ENCODE measurements at places on chromosomes 6 and 20. TPM values are rescaled to one million over a fixed set of nuclear protein-coding genes. Genes with fewer than 3 reads are reported as not detected.

DNA sequence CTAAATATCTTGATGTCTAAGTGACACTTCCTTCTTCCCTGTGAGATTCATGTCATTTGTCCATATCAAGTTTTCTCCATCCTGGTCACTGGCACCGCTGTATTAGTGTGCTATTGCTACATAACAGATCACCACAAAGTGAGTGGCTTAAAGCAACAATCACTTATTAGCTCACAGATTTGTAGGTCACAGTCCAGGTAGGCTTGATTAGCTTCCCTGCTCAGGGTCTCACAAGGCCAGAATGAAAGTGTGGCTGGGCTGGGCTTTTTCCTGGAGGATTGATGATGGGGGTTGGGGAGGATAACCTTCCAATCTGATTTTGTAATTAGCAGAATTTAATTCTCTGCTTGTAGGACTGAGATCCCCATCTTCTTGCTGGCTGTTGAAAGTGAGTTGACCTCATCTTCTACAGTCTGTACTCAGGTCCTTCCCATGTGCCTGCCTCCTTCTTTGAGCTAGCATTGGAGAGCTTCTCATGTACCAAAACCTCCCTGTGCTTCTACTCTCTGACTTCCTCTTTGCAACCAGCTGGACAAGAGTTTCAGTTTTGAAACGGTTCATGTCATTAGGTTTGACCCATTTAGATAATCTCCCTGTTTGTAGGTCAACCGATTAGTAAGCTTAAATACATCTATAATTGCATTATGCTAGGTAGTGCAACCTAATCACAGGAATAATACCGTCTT, 152.4 kb upstream of the MAN1A1 start:
- DNase-seq, result no peak

TREM2 gene
- not detected for total RNA-seq

DEF6 gene
- total RNA-seq, result 0.51 TPM

STX11 gene
- total RNA-seq, result 21.1 TPM

RNGTT gene
- 8.9 TPM for total RNA-seq

GRCh38 chr6:69622230-69622629, 174.6 kb downstream of the LMBRD1 start:
- no peak for DNase-seq

DNA sequence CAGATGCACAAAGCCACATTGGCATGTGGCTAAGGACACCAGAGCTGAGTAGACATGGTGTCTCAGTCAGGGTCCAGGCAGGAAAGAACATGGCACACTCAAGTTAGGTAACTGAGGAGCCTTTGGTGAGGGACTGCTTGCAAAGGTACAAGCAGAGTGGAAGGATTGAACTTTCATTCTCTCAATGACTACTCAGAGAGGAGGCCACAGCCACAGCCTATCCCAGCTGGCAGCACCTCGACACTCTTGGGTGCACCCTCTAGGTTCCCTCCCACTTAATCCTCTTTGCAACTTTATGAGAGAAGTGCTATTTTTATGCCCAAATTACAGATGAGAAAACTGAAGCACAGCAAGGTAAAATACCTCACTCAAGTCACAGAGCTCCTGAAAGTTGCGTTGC, 73.4 kb downstream of the ISM1 start:
- DNase-seq, result no peak

BPI gene
- total RNA-seq, result not detected

OPRM1 gene
- total RNA-seq, result not detected

- DNase-seq, result no peak
These were observed 203.2 kb downstream of the OGFRL1 start for GRCh38 chr6:71491844-71492243.

DNA sequence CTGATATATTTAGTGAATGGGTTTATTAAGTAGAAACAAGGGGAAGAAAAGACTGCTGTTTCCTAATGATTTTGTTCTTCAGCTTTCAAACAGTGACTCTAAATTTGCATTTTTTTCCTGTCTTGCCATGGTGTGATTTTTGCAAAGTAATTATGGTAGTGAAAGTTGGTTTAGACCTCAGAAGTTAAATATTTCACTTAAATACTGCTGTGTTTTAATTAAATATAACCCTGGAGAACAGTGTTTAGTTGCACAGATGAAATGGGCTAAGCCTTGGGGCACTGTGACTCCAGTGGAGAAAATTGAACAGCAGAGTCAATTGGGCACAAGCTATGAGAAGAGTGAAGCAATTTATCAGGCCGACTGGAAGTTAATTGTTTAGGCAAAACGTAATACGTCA, 111.1 kb upstream of the MCHR2 start:
- no peak for DNase-seq

DNA sequence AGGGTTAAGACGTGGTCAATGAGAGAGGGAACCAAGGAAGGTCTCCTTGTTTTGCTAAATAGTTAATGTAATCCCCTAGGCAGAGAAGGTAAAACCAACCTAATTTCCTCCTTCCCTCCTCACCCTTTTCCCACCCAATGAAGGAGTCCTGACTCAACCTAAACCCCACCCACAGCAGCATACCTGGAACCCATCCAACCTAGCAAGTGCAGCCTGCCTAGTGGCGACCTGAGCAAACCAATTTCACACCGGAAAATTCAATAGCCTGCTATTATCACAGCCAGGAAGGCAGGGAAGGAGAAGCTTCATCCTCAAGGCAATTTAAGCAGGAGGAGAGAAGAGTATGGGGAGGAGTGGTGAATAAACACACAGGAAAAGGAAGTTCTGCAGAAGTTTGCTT, 46.9 kb downstream of the OSTM1 start:
- DNase-seq, result no peak

ARFGEF3 gene
- total RNA-seq, result 2.5 TPM
